ENCODE measurements at places on chromosomes 5 and 9. TPM values are rescaled to one million over a fixed set of nuclear protein-coding genes. Genes with fewer than 3 reads are reported as not detected.

GRCh38 chr5:128196791-128197190 is 113.2 kb downstream of the SLC12A2 start:
- H3K4me1 ChIP-seq: peaks cover 18% of the 10 kb centered on the region
- no peak overlapping the region for H3K4me3 ChIP-seq
- no peak for DNase-seq
- no peaks in the 10 kb centered on the region for H3K36me3 ChIP-seq
- no peak overlapping the region for H3K27ac ChIP-seq
- H3K27me3 ChIP-seq: no peaks in the 10 kb centered on the region

DNA sequence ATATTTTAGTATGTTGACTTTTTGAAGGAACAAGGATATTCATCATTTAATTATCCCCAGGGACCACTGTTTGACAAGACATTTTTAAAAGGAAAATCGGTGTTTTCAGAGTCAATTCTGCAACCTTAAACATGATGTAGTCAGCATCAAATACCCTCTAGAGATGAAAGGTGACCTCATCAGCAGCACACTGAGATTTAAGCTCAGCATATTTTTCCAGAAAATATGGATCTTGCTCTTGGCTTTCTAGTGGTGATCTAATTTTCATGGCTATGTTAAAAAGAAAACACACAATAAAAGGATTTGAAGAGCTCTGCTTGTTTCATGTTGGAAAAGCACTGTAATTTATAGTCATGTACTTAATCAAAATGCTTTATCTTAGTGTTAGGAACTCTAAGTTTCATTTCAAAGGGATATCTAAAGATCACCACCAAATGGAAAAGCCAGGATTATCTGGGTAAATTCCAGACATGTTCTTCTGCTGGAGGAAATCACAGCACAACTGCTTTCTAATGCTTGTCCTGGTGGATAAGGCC is 487.2 kb downstream of the ENC1 start:
- H3K4me1 ChIP-seq: no peaks in the 10 kb centered on the region
- DNase-seq: no peak
- H3K27ac ChIP-seq: no peak overlapping the region
- no peaks in the 10 kb centered on the region for H3K27me3 ChIP-seq
- H3K36me3 ChIP-seq: no peaks in the 10 kb centered on the region

- peaks cover 17% of the 10 kb centered on the region for H3K27me3 ChIP-seq
- no peak overlapping the region for H3K27ac ChIP-seq
- no peak overlapping the region for H3K4me3 ChIP-seq
- no peaks in the 10 kb centered on the region for H3K4me1 ChIP-seq
Measured at GRCh38 chr9:20028849-20029231, 240.0 kb upstream of the SLC24A2 start.

The IARS1 gene
- 279 TPM for total RNA-seq

Measured in HCT116 (cell line).